Right ventricle myocardium inferior (tissue), 1 donor: ENCODE measurements at places on chromosomes 6 and 20. TPM values are rescaled to one million over a fixed set of nuclear protein-coding genes. Genes with fewer than 3 reads are reported as not detected.

The SIM1 gene
- not detected for total RNA-seq

The PMEPA1 gene
- total RNA-seq: 23.9 TPM

The SRSF12 gene
- total RNA-seq: 0.24 TPM

The CDSN gene
- not detected for total RNA-seq

The NR2E1 gene
- not detected for total RNA-seq

The PTCHD4 gene
- 0.92 TPM for total RNA-seq

The CCN2 gene
- 12.5 TPM for total RNA-seq

The CRISP3 gene
- total RNA-seq: not detected

The GINS1 gene
- total RNA-seq: 0.73 TPM

The BPIFB4 gene
- total RNA-seq: not detected

The UNC5CL gene
- 0.60 TPM for total RNA-seq

The SAMD3 gene
- total RNA-seq: 0.95 TPM

The SLCO4A1 gene
- total RNA-seq: 15.5 TPM

The MBOAT1 gene
- 5.3 TPM for total RNA-seq

The SUMO4 gene
- total RNA-seq: not detected

The MTFR2 gene
- total RNA-seq: 0.32 TPM

The MYH7B gene
- 230 TPM for total RNA-seq

The DNAH8 gene
- total RNA-seq: not detected

The ISM1 gene
- total RNA-seq: 1.2 TPM

The BANF2 gene
- total RNA-seq: not detected

The SLC22A2 gene
- not detected for total RNA-seq
